NCI-H187 treated with DMSO at 0.1 percent for 48 hours (cell line): ENCODE measurements at places on chromosomes 5 and 9.

DNA sequence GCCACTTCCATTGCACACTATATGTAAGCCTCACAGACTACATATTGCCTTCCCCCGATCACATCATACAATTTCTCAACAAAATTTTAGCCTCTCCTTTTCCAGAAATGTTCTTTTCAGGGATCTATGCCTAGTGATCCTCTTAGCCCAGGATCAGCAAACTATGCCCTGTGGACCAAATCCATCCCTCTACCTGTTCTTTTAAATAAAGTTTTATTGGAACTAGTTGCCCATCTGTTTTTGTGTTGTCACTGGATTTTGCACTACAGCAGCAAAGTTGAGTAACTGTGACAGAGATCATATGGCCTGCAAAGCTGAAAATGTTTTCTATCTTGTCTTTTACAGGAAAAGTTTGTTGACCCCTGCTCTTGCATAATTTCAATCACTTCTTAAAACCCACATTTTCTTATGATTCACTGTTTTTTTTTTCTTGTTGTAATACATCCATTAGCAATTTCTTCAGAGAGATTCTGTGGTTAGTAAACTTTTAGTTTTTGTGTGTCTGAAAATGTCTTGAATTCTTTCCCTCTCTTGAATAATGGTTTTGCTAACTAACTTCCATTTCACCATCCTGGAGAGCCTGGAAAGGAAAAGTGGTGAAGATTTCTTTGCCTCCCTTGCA is 7.1 kb downstream of the TXNDC8 start:
- DNase-seq, result no peak

DNA sequence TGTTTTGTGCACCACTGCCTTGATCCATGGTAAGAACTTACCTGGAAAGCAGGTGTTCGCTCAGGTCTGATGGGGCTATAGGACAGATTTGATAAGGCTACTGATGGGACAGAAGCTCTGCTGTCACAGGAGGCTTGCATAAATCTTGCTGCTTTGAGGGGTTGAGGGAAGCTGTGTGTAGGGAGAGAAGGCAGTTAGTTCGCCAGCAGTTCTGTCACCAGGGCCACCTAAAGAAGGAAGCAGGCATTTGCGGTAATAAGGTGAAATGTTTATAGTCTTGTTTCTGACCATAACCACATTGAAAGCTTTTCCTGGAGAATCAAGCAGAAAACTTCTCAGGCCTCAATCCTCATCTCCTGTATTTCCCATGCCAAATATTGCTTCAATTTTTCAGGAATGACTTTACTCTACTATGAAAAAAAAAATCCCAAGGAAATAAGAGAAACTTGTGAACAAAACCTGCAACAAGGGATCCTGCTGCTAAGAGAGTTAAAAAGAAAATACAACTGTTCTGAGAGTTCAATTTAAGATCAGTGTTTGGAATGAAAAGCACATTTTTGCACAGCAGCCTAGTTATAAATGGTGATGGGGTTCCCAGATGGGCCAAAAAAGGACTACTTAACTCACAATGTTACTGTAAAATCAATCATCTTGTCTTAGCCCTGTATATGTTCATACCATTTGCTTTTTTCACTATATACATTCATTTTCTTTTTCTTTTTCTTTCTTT is 122.0 kb upstream of the RANBP3L start:
- DNase-seq, result no peak

GRCh38 chr5:38483805-38484398 is 72.5 kb downstream of the LIFR start:
- no peak for DNase-seq

GRCh38 chr5:127396490-127397155 is 106.0 kb downstream of the MEGF10 start:
- no peak for DNase-seq

- no peak for DNase-seq
These were observed 55.6 kb upstream of the UBAC1 start for GRCh38 chr9:136016572-136017288.

GRCh38 chr9:124259158-124259808 is 1.5 kb downstream of the NEK6 start:
- no peak for DNase-seq

GRCh38 chr5:67358186-67358585 is 161.6 kb upstream of the CD180 start:
- no peak for DNase-seq

GRCh38 chr5:15483351-15484097 is 16.5 kb upstream of the FBXL7 start:
- DNase-seq, result no peak

GRCh38 chr9:134301387-134302129 is 24.7 kb upstream of the RXRA start:
- no peak for DNase-seq

- no peak for DNase-seq
These were observed 186.9 kb downstream of the AUH start for GRCh38 chr9:91174772-91175171.

GRCh38 chr5:142544946-142545649 is 140.8 kb downstream of the FGF1 start:
- DNase-seq, result no peak

DNA sequence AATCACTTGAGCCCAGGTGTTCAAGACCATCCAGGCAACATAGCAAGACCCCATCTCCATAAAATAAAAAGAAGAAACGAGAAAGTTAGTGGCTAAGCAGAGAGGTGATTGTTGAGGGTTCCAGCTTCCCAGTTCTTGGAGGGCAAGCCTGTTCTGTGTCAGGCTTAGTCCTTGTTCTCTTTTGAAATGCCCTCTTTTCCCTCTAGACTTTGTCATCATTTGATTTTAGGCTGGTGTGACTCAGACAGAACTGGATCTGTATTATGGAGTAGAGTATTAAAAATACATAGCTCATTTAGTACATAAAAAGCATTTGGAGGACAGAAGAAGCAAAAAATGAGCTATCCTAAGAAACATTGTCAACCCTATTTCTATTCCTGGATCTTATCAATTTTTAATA is 159.4 kb downstream of the CD180 start:
- no peak for DNase-seq

DNA sequence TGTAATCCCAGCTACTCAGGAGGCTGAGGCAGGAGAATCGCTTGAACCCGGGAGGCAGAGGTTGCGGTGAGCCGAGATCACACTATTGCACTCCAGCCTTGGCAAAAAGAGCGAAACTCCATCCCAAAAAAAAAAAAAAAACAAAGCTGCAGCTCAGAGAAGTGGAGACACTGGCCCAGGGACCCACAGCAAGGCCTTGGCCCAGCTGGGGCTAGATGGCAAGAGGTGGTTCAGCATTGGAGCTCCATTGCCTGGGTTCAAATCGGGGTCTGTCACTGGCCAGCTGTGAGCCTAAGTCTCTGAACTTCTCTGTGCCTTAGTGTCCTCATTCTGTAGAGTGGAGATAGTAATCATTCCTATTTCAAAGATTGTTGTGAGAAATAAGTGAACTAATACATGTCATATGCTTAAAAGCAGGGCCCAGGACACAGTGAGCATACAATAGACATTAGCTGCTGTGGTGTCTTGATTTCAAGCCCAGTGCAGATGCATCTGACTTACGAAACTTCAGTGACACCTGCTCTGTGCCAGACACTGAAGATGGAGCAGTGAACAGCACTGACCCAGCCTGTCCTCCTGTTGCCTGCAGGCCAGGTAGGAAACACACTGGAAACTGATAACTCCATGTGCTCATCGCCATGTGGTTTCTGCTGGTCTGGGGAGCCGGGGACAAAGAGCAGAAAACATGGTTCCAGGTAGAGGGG is 127.7 kb downstream of the C9orf50 start:
- DNase-seq, result no peak

GRCh38 chr9:109320331-109320741 is 523 bp downstream of the EPB41L4B start:
- DNase-seq, result no peak

DNA sequence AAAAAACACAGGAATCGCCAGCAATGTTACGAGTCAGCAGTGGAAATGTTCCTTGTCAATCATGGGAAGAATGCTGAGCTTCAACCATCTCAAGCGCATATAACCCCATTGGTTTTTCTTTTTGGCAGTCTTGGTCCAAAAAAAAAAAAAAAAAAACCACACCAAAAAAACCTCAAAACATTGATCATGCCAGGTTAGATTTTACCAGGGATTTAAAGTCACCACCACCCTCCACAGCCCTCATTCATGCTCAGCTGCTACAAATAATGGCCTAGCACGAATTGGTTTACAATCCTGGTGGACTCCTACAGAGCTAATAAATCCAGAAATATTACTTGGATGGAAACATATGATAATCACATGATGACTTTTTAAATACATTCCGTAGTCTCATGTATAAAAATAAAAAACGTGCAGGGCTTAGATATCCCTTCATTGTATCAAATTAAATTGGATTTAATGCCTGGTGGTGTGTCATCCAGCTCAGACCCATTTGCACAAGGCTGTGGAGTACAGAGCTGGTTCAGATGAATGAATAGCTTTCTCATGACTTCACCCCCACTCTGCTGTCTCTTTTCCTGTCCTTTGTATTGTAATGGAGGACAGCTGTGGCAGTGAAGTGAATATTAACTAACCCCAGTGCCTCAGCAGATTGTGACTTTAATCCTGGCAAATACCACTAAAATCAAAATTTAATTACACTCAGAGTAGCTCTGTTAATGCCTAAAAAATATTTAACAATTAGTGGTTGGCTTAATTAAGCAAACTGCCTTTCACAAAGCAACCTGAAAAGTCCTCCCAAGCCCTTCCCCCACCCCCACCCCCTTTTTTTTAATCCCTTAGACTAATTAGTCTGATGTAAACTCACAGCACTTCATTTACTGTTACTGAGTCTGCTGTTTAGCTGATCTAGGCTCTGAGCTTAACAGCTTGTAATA is 626.5 kb upstream of the ZNF608 start:
- DNase-seq, result no peak

- DNase-seq, result no peak
These were observed 44.3 kb downstream of the SLC28A3 start for GRCh38 chr9:84296146-84296843.

DNA sequence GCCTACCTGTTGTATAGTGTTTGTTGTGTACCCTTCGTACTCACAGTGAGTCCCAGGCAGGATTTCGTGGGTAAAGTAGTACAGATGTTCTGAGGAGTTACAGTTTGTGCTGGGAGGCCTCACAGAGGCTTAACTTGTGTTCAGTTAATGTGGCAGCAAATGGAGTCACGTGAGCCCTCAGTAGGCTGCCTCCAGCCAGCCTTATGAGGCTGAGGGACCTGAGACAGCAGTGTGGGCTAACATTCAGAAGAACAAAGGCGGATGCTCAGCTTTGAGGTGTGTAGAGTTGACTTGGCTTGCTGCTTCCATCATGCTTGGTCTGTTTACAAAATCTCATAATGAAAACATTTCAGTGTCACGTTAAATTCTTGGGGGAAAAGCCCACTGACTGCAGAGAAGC is 118.1 kb downstream of the TRIO start:
- DNase-seq, result no peak

DNA sequence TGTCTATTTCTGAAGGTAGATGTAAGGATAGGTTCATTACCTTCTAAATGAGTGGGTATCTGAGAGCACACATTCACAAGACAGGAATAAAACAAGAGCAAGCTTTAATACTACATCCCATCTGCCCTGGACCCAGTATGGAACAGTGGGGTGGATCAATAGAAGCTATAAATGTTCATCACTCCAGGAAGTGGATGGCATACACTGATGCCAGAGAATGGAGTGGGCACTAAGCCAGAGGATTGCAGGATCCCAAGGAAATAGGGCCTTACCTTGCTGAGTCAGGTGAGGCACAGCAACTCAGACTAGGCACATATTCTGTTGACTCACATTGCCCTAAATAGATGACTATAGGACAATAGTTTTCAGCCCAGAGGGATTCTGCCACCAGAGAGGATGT is 21.3 kb upstream of the COX7C start:
- no peak for DNase-seq

DNA sequence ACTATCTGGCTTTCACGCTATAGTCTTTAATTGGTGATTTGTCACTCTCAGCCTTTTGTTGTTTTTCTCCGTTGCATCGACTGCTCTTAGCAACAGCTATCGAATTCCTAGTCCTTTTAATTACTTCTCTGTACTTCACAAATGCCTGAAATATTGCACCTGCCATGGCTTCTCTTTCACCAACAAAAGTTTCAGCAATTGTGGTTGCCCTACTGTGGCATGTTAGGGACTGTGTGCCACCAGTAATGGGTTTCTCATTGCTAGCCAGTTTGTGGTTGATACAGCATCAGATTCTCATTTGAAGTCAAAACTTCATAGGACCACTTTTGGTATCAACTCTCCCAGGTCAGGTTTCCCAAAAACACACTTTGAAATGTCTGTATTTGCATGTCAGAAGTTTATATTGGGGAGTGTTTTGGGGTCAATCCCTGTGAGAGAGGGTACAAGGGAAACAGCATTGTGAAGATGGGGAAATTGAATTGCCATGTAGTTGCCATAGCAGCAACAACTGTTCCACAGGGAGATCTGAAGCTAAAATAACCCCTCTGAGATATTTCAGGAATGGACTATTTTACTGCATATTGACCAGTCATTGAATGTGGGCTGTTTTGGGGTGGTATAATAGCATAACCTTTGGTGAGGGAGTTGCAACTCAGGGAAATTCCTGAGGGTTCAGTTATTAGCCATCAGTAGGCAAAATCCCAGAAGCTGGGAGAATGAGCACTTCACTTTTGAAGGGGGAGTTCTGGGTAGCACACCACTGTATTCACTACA is 99.2 kb downstream of the WDR70 start:
- DNase-seq, result no peak

DNA sequence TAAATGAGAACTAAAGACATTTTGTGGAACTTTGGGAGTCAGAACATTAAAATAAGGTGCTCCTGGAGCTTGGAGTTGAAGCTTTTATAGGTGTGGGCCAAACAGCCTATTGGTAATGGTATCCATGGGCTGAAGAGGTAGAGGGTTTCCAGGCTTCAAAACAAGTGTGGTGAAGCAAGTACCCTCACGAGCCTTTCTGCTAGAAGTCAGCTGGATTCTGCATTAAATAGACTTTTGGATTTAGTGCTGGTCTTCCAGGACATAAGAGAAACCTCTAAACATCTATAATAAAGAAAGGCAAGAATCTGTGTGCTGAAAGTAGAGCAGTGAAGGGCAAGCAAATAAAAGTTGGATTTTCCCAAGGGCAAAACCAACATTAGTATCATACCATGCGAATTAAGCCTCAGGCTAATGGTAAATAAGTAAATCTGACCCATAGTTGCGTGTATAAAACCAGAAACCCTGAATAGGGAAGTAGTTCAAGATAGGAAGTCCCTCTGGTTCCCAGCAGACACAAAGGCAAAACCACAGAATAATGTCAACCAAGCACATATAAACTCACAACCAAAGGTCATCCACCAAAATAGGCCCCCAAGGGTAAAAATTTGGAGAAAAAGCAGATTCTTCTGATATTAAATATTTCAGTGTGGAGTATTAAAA is 306.3 kb downstream of the TLE4 start:
- no peak for DNase-seq

- DNase-seq, result no peak
These were observed 43.4 kb downstream of the NKX2-5 start for GRCh38 chr5:173191561-173191960.

- DNase-seq, result no peak
These were observed 47.2 kb downstream of the CMYA5 start for GRCh38 chr5:79736528-79737514.

- no peak for DNase-seq
These were observed 134.8 kb upstream of the PPP1R2B start for GRCh38 chr5:156715287-156715686.

- no peak for DNase-seq
These were observed 64.3 kb upstream of the C6 start for GRCh38 chr5:41277476-41278245.
